Stimulated activated CD4-positive, alpha-beta T cell treated with anti-CD3 and anti-CD28 coated beads, Interleukin-1b, Interleukin-23, amount 100 ng/mL, for 1 hour (primary cell): ENCODE measurements at places on chromosomes 5 and 9.

DNA sequence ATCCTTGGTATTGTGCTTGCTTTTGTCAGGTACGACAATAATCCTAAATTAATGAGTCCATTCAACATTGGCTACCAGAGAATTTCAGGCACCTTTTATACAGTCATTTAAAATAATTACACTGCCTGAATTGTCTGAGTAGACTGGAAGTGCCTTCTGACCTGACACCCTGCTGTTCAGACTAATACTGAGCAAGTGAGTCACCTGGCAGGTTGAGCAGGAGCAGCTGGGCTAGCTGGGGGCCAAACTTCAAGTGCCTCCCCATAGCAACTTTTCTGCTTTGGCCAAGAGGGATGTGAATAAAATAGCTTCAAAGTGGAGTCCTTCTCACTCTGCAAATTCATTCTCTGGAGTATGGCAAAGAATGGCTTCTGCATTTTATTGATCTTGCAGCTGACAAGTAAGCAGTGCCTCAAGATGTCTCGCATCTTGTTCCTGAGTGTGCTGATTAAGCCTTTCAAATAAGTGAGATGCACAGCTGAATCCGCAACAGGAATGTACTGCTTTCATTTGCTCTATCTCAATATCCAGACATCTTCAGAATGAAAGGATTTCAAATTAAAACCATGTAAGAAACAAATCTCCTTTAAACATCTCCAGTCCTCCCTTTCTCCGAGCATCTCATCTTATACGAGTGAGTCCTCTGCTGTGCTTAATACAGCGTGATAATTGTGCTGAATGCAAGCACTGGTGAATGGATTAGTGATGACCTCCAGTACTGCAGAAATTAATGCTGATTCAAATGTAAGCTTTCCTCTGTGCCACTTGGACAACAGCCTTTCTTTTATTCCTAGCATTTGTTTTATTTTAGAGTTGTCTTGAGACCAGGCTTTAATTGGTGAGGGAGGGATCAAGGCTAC, 271.2 kb downstream of the EDIL3 start:
- DNase-seq: no peak

GRCh38 chr5:73902327-73903051, 276.5 kb downstream of the ARHGEF28 start:
- DNase-seq: no peak

- DNase-seq: no peak
These were observed 636 bp upstream of the PWWP2A start for GRCh38 chr5:160119905-160120266.

DNA sequence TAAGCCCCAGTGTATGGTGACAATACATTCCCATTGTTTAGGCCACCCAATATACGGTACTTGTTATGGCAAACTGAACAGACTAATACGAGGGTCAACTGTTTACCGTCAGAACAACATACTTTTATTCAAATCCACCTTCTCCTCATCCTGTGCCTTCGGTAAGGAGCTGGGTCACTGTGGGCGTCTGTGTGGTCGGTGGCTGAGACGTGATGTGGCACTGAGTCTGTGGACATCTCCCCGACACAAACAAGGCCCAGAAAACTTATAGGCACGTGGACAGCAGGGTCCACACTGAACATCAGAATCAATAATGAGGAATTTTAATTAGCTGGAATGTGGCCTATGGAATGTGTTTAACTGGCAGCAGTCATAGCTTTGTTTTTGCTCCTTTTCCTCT, 154.3 kb upstream of the IRX2 start:
- no peak for DNase-seq

- no peak for DNase-seq
These were observed 466.8 kb downstream of the ARHGEF28 start for GRCh38 chr5:74092766-74093165.

DNA sequence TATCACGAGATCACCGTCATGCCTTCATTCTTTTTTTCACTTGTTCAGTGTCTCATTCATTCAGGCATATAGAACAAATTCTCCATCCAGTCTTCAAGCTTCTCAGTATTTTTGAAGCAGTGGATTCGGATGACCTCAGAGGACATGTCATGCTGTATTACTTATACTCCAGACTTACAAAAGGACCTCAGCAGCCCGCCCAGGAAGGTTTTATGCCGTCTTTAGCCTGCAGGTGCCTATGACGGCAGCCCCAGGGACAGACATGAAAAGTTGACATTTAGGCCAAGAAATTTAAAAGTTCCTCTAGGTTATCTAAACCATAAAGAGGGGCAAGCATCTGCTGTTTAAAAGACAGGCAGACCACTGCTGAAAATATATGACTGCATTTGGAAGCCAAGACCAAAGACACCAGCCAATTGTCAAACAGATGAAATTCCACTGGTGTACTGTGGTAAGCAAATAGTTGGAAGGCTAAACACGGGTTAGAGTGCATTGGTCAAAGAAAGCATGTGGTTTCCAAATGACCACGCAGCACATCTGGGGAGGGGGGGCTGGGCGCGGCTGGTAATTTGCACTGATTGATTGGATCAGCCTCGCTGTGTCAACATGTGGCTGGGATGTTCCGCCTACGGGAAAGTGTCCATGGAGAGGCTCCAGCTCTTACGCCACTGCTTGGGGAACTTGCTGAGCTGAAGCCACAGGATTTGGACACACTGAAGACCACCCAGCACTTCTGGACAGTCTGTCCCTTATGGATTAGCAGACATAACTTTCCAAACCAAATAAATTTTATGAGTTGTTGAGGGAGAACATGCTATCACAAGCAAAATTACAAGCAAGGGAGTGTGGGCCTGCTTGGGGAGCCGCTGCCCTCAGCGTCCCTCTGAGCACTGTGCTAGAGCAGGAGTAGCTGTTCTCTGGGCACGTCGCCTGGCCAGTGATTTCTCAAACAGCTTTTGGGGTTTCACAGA, 173.6 kb downstream of the FANCC start:
- no peak for DNase-seq

DNA sequence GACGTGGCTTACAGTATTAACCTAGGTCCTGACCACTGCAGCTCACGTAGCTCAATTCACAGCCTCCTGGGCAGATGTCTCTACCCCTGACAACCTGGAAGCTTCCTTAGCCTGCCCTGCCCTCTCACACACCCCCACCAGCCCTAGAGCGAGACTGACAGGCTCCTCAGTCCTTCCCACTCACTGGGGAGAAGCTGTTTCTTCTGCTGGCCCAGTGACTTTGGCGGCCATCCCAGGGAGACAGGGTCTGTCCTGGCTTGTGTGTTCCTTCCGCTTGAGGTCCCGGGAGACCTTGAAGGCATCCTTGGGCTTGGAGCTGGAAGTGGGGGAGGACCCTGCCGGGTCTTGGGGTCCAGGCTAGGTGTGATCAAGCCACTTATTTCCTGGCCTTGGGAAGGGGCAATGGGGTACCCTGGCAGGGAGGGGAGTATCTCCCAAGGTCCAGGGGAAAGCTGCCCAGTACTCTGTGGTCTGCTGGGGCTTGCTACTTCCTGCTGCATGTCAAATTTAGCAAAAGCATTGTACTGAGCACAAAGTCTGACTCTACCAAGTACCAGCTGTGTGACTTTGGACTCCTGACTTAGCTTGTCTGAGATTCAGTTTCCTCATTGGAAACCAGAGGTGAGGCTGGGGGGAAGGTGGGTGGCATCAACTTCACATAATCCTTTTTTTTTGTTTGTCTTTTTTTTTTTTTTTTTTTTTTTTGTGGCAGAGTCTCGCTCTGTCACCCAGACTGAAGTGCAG, 1.9 kb downstream of the MIGA2 start:
- no peak for DNase-seq
